ENCODE measurements at places on chromosomes 1 and 21.

GRCh38 chr1:160186729-160187128 lies 3.6 kb upstream of the CASQ1 start:
- DNase-seq: no peak

- peak; percentile 42 for DNase-seq
Measured at GRCh38 chr1:91889717-91890459, 3.9 kb upstream of the TGFBR3 start.

DNA sequence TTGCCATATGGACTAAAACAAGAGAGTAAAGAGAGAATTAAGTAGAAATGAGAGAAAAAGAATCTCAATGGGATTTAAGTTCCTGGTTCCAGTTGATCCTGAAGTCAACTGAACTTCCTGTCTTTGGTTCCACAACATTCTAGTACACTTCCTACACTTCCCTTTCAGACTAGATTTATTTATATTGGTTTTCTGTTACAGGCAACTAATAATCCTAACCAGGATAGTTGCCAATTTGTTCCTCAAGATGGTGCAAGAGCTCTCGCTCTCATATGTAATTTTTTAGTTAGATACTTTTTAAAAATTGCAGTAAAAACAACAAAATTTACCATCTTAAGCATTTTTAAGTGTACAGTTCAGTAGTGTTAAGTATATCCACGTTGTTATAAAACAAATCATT lies 28.8 kb upstream of the TRIM45 start:
- no peak for DNase-seq

DNA sequence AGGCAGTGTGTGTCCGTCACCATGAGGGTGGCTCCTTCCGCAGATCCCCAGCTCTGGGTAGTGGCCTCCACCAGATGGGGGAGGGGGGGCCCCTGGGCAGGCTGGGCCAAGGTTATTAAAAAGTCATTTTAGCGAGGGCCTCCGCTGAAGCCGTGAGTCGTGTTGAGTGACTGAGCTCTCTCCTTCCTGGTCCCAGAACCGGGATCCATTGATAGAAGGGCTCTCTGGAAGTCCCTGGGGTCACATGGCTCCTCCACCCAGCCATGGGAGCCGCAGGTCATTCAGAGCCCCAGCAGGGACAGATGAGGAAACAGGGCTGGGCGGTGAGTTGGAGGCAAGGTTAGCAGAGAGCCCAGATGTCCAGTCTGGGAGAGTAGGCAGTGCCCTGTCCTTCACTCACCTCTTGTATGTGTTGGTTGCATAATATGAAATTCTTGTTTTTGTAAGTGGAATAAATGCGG lies 12.9 kb downstream of the MIIP start:
- no peak for DNase-seq

DNA sequence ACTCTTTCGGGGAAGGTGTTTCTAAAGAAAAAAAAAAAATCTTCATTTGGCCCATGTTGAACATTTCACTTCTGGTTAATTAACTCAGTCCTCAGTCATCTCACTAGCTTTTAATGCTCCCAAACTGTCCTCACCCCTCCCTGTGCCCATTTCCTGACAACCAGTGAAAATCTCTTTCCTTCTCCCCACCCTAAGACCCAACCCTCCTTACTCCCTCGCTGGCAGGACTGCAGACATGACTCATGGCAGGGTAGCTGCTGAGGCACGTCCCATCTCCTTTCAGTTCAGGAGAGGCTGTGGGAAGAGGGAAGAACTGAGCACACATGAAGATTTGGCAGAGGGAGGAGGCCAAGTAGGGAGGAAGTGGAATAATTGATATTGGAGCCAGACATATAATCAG lies 12.6 kb downstream of the PKP1 start:
- DNase-seq: no peak

DNA sequence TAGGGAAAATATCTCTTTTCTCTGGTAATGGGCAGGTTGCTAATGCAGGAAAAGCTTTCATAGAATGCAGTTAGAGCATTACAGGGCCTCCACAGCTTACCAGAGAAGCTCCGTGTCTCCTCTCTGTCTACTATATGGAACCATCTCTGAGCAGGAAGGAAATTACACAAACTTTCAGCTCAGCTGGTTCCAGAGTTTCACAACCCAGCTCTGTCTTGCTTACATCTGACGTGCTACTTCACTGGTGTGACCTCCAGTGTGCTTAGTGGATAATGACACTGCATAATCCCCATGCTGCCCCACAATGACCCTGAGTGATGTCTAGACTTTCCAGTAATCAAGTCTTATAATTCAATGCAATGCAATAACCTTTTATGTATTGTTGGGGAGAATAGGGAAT lies 4.3 kb upstream of the FGGY start:
- no peak for DNase-seq

- no peak for DNase-seq
Measured at GRCh38 chr21:41805643-41806042, 38.8 kb upstream of the RIPK4 start.

- no peak for DNase-seq
Measured at GRCh38 chr1:25566176-25566729, 22.8 kb downstream of the LDLRAP1 start.

DNA sequence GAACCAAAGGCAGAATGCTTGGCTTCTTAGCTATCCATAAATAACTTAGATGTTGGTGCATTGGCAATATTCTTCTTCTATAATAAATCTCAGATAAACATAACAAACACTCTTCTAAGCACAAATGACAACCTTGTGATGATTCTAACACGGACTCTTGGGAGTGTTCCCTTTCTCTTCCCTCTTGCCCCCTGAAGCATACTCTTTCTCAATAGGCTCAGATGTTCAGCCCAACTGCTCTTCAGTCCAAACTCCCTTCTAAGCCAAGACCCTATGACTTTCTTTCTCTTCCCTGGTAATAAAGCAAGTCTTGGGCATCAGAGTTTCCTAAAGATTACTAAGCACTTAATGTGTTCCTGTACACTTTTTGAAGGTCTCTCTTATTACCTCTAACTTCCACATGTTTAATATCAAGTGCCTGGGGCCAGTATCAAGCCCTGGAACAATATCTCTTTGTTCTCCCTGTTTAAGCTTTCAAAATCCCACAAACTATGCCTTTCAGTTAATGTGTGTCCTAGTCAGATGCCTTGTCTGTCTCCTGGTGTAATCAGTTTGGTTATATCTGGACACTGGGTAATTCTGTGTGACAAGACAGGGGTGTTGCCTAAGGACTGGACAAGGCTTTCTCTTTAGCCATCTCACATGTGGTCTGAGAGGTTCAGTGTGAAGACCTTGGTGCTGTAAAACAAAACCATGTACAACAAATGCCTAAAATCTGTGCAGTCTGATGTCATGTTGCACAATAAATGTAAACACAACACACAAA lies 92.9 kb upstream of the IVNS1ABP start:
- DNase-seq: no peak

- no peak for DNase-seq
Measured at GRCh38 chr1:226988334-226988666, 48.2 kb downstream of the COQ8A start.

DNA sequence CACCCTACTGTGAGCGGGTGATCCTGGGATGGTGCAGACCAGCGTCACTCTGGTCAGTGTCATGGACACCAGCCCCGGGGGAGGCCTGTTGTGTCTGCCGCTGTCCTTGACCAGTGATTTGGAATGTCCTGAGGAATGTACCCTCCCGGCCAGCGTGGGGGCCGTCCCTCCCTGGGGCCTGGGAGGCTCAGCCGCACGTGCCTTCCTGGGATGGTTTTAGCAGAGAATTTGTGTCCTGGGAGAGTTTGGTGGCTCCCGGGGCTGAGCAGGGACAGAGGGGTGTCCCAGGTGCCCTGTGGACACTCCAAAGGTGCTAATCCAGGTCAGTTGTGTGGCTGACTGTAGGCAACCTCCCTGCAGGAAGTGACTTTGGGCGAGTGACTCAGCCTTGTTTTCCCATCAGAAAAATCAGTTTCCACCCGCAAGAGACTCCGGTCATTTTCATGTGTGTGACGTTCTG lies 6.2 kb downstream of the ARHGEF16 start:
- DNase-seq: no peak

GRCh38 chr1:234659538-234659937 lies 49.6 kb upstream of the IRF2BP2 start:
- DNase-seq: no peak

DNA sequence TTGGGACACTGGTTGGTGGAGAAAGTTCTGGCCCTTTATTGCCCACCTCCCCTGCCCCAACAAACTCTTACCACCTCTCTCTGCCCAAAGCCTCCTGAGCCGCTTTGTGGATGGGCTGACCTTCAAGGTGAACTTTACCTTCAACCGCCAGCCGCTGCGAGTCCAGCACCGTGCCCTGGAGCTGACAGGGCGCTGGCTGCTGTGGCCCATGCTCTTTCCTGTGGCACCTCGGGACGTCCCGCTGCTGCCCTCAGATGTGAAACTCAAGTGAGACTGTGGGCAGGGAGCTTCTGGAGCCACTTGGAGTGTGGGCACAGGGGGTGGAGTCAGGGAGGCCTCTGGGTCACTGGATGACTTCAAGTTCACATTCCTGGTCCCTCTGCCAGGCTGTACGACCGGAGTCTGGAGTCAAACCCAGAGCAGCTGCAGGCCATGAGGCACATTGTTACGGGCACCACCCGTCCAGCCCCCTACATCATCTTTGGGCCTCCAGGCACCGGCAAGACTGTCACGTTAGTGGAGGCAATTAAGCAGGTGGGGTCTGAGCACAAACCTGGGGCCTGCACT lies 12.5 kb downstream of the RHOC start:
- DNase-seq: no peak

DNA sequence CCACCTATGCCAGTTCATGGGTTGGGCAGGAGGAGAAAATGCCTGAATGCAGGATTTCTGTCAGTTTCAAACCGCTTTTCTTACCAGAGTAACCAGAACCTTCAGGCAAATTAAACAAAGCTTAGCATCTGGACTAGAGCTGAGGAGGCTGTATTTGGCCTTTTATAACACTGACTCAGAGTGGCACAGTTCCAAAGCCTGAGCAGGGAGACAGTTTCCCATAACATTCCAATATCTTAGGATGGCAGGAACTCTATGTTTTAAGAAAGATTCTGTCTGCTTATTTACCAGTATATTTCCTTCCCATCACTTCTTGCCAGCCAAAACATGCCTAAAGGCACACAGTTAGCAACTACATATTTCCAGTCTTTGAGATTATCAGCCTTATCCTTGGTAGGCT lies 46.8 kb downstream of the UBR4 start:
- no peak for DNase-seq

GRCh38 chr1:96764469-96764868 lies 42.9 kb downstream of the PTBP2 start:
- DNase-seq: no peak

- no peak for DNase-seq
Measured at GRCh38 chr1:96355521-96355920, 366.1 kb upstream of the PTBP2 start.

DNA sequence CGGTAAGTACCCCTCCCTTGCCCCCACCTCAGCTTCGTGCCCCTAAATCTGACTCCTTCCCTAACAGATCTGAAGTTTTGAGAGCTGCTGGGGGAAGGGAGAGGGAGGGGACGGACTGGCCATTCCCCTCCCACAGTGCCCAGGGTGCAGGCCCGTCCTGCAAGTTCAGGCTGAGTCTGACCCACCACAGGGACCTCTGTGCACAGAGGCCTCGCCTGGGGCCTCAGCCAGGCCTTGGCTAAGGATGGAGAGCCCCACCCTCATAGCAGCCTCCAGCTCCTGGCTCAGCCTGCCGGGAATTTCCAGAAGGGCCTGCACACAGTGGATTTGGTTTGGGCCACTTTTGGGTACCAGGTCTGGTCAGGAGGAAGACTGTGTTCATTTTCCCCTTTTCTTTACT lies 31.2 kb upstream of the TNFRSF1B start:
- no peak for DNase-seq

DNA sequence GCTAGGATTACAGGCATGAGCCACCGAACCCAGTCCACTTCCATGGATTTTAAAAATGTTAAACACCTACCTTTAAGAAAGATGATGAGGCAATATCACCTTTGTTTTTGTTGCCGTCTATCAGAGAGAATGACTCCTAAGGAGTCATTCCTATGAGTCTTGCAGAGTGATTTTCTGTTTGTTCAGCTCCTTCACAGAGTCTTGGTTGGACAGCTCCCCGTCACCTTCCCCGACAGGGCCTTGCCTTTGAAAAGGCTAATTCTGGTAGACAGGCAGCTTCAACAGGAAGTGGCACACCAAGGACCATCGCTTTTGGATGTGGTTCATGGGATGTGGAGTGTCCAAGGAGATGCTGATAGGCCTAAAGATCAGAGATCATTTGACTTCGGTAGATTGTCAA lies 17.5 kb downstream of the ZBTB18 start:
- no peak for DNase-seq

GRCh38 chr1:62487956-62488355 lies 51.1 kb downstream of the USP1 start:
- no peak for DNase-seq

- no peak for DNase-seq
Measured at GRCh38 chr1:211132721-211133392, 1.1 kb downstream of the KCNH1 start.

- DNase-seq: no peak
Measured at GRCh38 chr1:231630558-231631205, 4.1 kb downstream of the DISC1 start.

- DNase-seq: no peak
Measured at GRCh38 chr1:30285501-30285932, 437.9 kb downstream of the MATN1 start.

- no peak for DNase-seq
Measured at GRCh38 chr21:23858878-23859277, 1748.4 kb downstream of the MRPL39 start.

- DNase-seq: peak; percentile 20
Measured at GRCh38 chr1:167095368-167095767, 1.5 kb downstream of the STYXL2 start.

DNA sequence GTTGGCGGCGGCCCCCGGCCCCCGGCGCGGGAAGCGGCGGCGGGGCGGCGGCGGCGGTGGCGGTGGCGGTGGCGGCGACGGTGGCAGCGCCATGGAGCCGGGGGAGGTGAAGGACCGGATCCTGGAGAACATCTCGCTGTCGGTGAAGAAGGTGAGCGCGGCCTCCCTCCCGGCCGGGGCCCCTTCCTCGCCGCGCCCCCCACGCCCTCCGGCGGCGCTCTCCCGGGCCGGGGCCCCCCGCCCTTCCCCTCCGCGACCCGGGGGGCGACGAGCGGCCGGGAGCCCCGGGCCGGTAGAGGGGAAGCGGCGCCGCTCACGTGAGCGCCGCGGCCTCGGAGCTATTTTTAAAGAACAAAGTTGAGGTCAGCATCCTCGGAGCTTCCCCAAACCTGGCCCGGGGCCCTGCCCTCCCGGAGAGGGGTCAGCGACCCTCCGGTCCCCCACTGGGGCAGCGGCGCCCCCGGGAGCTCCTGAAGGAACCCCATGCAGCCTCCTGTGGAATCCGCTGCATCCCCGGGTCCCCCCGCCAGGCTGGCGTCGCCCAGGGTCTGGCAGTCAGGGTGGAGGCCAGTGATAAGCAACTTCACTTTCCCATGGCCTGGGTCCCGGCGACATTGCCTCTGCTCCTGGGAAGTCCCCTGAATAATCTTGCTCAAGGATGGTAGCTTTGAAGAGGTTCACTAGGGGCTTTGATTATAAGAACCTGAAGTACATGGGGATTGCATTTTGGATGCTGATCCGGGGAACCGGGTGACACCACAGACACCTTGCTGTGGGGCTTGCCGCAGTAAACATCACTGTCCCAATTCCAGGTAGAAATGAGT lies 560 bp downstream of the PLEKHM2 start:
- peak; percentile 51 for DNase-seq

Data from RPMI8226 (cell line).